ENCODE measurements at places on chromosomes 6 and 20.

GRCh38 chr6:52136055-52136454 lies 48.6 kb upstream of the PKHD1 start:
- no peak for DNase-seq

- no peak for DNase-seq
These were observed 49.2 kb downstream of the PPP1R16B start for GRCh38 chr20:38854654-38855066.

- DNase-seq = no peak
These were observed 392.0 kb upstream of the FLRT3 start for GRCh38 chr20:14729390-14729789.

DNA sequence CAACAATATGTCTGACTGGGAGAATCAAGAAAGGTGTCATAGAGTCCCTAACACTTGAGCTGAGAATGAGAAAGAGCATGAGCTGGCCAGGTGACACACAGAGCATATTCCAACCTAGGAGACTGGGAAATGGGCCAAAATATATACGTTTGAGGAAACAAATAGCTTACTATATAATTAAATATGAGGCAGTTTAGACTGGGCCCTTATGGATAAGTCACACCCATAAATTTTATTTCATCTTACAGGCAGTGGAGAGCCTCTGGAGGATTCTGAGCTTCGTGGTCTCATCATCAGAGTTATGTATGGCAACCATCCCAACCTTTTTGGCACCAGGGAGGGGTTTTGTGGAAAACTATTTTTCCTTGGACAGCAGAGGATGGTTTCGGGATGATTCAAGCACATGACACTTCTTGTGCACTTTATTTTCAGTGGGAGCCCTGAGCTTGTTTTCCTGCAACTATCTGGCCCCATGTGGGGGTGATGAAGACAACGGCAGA lies 12.9 kb upstream of the NQO2 start:
- DNase-seq = no peak

- DNase-seq = no peak
These were observed 186.0 kb upstream of the KCNK16 start for GRCh38 chr6:39508515-39508914.

- no peak for DNase-seq
These were observed 501.5 kb upstream of the FLRT3 start for GRCh38 chr20:14838663-14839628.

- DNase-seq = no peak
These were observed 48.3 kb upstream of the EEF1A1 start for GRCh38 chr6:73569121-73569520.

- peak; percentile 80 for DNase-seq
These were observed 404.1 kb downstream of the FOXA2 start for GRCh38 chr20:22180244-22180643.

GRCh38 chr6:130560231-130560630 lies 194.4 kb downstream of the TMEM200A start:
- DNase-seq = no peak

DNA sequence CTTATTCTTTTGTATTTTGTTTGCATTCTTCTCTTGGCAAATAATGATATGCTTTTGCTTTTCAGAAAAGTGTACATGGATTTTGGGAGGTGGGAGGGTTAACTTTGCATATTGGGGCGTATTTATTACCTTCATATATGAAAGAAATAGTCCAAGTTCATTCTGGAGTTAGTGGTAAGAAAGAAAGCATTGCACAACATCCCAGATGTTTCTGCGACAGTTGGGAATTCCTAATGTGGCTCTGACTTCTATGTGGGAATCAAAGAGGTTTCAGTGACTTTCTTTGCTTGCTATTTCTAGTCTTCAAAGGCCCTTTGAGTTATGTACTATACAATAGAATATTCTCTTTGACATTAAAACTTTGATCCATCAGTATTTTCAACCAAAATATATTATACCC lies 78.1 kb downstream of the MMUT start:
- no peak for DNase-seq

GRCh38 chr6:40724886-40725285 lies 137.7 kb upstream of the LRFN2 start:
- DNase-seq = no peak

- DNase-seq = peak; percentile 77
These were observed 292.6 kb upstream of the MARCKS start for GRCh38 chr6:113564371-113565171.

- DNase-seq = no peak
These were observed 81.2 kb downstream of the UNC5CL start for GRCh38 chr6:40957616-40958492.

GRCh38 chr6:154721460-154721859 lies 11.8 kb upstream of the SCAF8 start:
- DNase-seq = no peak

DNA sequence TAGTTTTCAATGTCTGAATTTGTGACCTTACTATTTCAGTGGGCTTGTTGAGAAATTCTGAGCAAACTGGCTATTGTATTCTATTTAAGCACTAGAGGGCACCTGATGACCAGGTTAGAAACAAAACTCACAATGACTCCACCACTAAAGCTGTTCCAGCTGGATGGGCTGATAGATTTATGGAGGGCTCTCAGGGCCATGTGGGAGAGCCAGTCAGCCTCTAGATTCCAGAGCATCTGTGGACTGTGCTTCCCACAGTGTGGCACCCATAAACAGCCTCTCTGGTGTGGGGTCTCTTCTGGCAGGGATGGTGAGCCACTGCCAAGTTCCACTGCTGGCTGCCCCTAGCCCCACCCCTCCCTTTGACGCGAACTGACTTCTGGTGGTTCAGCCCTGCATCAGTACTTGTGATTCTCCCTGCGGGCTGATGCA lies 29.2 kb downstream of the C6orf58 start:
- DNase-seq = no peak

- no peak for DNase-seq
These were observed 20.4 kb downstream of the THEMIS start for GRCh38 chr6:127880429-127880828.

GRCh38 chr6:57108691-57109090 lies 18.7 kb downstream of the ZNF451 start:
- DNase-seq = no peak

GRCh38 chr6:148274809-148275208 lies 67.8 kb upstream of the SASH1 start:
- no peak for DNase-seq

DNA sequence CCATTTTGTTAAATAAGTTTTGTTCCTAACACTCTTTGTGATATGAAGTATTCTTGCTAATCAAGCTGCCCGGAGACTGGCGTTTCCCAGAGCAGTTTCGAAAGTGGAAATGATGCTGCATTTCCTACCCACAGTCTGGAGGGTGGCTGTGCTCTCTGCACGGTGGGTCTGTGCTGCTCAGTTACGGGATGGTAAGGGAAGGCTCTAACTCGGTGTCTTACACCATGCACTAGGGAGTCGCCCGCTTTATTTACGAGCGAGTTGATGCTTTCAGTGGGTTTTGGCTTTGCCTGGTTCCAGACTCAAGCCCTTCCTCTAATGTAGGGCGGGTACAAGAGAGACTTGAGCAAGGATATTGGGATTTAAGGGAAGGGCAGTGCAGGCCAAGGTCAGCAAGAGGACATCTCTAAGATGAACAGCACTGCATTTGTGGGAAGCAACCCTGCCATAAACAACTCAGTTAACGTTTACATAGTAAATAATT lies 180.1 kb upstream of the AKAP12 start:
- no peak for DNase-seq

DNA sequence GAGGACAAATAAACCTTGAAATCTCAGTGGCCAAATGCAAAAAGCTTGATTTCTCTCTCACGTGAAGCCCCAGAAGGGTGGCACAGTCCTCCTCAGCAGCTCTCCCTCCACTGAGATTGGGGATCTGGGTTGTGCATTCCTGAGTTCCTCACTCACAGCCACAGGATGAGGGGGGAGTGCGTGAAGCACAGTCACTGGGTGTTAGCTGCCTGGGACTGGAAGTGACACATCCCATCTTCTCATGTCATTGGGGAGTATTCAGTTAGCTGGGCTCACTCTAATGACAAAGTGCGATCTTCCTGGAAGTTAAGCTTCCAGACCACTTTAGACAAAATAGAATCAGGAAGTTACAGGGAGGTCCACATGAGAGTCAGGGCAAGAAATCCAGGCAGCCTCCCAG lies 192.2 kb upstream of the LRFN2 start:
- no peak for DNase-seq

DNA sequence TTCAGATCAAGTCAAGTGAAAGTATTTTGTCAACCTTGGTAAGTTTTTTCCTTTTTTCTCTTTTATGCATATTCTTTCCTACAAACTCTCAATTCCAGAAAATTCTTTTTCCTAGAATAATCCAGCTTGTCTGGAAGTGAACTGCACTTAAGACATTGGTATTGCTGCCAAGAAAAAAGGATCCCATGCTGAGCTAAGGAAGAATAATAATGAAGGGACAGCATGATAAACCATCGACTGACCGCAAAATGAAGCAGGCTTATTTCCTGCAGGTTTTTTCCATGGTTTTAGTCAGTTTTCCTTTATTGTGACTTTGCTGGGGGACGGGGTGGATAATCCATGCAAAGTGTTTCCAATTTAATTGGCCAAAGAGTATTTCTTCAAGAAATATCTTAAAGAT lies 857.6 kb upstream of the SLC35B3 start:
- DNase-seq = no peak

- no peak for DNase-seq
These were observed 320.4 kb downstream of the LAMA2 start for GRCh38 chr6:129203190-129203900.

- DNase-seq = no peak
These were observed 282.3 kb downstream of the CD109 start for GRCh38 chr6:73978330-73978729.

DNA sequence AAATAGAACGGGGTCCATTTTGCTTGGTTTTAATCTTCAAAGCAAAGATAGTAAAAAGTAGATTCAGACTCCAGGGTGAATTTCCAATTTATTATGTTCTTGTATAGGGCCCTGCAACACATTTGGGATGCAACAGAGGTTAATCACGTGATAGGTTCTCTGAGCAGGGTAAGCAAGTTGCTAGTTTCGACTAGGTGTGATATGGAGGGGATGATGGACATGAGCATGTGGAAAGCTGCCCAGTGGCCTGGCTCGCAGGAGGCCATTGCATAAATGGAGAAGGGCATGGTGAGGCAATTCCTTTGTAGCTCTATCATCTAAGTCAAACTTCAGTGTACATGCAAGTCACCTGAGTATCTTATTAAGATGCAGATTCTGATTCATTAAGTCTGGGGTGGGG lies 17.7 kb upstream of the ADGRF4 start:
- DNase-seq = no peak

GRCh38 chr6:25966711-25967110 lies 4.1 kb downstream of the TRIM38 start:
- DNase-seq = no peak

DNA sequence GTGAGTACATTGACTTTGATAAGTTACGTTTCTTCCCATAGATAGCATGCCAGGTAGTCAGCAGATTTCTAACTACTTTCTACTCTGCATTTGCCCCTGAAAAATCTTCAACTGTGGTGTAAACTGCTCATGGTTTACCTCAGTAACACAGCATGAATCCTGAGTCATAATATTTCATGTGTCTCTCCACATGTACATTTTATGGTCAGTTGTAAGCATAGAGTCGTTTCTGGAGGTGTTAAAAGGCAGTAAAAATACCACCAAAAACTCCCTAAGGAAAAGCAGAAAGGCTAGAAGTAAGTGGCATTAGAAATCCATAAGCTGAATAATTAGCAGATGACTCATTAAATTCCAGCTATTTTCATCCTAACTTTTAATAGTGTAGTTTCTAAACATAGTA lies 4.1 kb upstream of the GPR63 start:
- DNase-seq = no peak

GRCh38 chr6:121647905-121648304 lies 212.5 kb downstream of the GJA1 start:
- no peak for DNase-seq

GRCh38 chr6:3584606-3585005 lies 127.8 kb upstream of the SLC22A23 start:
- DNase-seq = no peak

- DNase-seq = peak; percentile 23
These were observed 144.7 kb downstream of the ERMARD start for GRCh38 chr6:169895926-169896761.

DNA sequence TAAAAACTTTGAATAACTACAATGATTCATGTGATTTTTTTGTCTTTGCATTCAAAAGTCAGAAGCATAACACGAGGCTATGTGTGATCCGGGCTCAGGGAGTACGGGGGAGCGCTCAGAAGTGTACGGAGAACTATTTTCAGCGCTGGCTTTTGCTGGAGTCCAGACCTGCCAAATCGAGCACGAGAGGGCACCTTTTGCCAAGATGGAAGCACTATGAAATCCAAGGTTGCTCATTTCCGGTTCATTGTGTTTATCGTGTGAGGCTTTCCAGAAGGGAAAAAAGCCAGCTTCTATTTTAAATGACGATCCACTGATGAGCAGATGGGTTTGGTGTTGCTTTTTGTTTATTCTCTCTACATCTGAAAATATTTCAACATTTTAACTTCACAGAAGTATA lies 11.3 kb downstream of the RAMACL start:
- DNase-seq = no peak

DNA sequence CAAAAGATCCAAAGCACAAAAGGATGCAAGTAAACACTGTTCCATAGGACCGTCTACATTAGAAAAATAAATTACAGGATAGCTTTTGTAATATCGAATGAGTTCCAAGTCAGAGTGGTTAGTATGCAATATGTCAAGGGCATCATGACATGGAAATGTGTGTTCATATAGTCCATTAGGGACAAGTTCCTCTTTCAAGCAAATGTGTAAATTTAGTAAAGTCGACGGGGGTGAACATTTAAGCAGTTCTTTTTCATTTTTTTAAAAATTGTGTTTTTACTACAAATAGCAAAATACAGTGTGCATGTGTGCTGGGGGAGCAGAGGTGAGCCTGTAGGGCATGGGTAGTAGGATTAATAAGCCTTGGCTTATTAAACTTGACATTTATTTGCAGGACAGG lies 359.0 kb downstream of the ESR1 start:
- no peak for DNase-seq

DNA sequence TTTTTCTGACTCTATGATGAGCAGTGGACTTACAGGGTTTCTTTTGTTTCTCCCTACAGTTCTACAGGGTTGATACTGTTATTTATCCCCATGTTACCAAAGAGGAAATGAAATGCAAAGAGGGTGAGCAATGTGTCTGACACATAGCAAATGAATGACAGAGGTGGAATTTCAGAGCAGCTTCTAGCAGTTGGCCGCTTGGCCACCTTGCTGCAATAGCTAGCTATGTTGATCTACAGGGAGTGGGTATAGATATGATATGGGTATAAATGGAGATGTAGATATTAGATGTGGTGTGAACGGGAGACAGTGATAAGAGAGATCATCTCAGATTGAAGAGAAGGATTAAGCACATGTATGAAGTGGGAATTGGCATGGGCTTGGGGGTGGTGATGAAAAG lies 10.9 kb upstream of the SLC22A3 start:
- DNase-seq = no peak

- DNase-seq = no peak
These were observed 649.8 kb downstream of the DHX35 start for GRCh38 chr20:39611901-39612300.

DNA sequence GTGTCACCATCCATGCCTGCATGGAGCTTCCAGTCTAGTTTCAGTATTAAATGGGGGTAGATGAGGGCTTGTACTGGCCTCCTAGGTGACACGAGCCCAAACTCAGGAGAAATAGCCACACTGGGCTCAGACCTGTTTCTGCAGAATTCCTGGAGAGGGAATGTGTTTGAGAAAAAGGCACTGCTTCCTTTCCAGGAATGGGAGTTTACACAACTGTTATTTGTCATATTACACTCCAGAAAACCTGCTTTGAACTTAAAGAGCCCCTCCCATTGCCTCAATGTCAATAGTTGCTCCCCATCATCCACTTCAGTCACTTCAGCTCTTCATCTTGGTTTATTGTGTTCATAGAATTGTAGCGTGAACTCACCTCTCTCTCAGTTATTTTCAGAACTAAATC lies 151.5 kb downstream of the CFAP61 start:
- no peak for DNase-seq

- DNase-seq = no peak
These were observed 9.0 kb downstream of the GSTA3 start for GRCh38 chr6:52900536-52900935.
